ENCODE measurements at places on chromosomes 2 and 18. TPM values are rescaled to one million over a fixed set of nuclear protein-coding genes. Genes with fewer than 3 reads are reported as not detected.

CRIM1 gene
- 130 TPM for total RNA-seq

CNDP1 gene
- total RNA-seq = 0.23 TPM

ZSCAN30 gene
- 29.4 TPM for total RNA-seq

ABCG8 gene
- 1.4 TPM for total RNA-seq

BUB1 gene
- total RNA-seq = 20.3 TPM

AMER3 gene
- total RNA-seq = 0.23 TPM

IRS1 gene
- total RNA-seq = 25.4 TPM

FAHD2A gene
- 46.1 TPM for total RNA-seq

Data from metanephros (tissue), 2 donors.